Naive thymus-derived CD8-positive, alpha-beta T cell (primary cell): ENCODE measurements at places on chromosomes 11 and 22. TPM values are rescaled to one million over a fixed set of nuclear protein-coding genes. Genes with fewer than 3 reads are reported as not detected.

Gene GPHA2
- total RNA-seq = 0.69 TPM

Gene PATE4
- not detected for total RNA-seq

Gene PHF5A
- 35.8 TPM for total RNA-seq

Gene TSPAN32
- total RNA-seq = 158 TPM

Gene SSTR3
- 13.5 TPM for total RNA-seq

Gene SYT7
- not detected for total RNA-seq

Gene OR51B4
- total RNA-seq = not detected

Gene LRP4
- total RNA-seq = not detected

Gene CEP164
- 38.6 TPM for total RNA-seq

Gene CRYBB1
- total RNA-seq = not detected

Gene DDX25
- total RNA-seq = not detected

Gene OR52N4
- total RNA-seq = 2.6 TPM

Gene NCAPD3
- total RNA-seq = 43.5 TPM

Gene MICAL2
- total RNA-seq = 7.0 TPM

Gene SHANK2
- total RNA-seq = not detected

Gene SORL1
- 419 TPM for total RNA-seq

Gene TMEM225
- not detected for total RNA-seq

Gene C11orf54
- total RNA-seq = 45.9 TPM

Gene TP53AIP1
- total RNA-seq = not detected

Gene CFAP300
- total RNA-seq = not detected

Gene DBX1
- total RNA-seq = not detected

Gene SCGB1A1
- not detected for total RNA-seq

Gene RIC3
- total RNA-seq = 57.6 TPM

Gene CSNK2A3
- total RNA-seq = 1.5 TPM

Gene UBQLN3
- total RNA-seq = 0.41 TPM

Gene BET1L
- total RNA-seq = 122 TPM

Gene HMOX1
- total RNA-seq = 3.1 TPM
